ENCODE measurements at places on chromosomes 16 and 17. TPM values are rescaled to one million over a fixed set of nuclear protein-coding genes. Genes with fewer than 3 reads are reported as not detected.

DNA sequence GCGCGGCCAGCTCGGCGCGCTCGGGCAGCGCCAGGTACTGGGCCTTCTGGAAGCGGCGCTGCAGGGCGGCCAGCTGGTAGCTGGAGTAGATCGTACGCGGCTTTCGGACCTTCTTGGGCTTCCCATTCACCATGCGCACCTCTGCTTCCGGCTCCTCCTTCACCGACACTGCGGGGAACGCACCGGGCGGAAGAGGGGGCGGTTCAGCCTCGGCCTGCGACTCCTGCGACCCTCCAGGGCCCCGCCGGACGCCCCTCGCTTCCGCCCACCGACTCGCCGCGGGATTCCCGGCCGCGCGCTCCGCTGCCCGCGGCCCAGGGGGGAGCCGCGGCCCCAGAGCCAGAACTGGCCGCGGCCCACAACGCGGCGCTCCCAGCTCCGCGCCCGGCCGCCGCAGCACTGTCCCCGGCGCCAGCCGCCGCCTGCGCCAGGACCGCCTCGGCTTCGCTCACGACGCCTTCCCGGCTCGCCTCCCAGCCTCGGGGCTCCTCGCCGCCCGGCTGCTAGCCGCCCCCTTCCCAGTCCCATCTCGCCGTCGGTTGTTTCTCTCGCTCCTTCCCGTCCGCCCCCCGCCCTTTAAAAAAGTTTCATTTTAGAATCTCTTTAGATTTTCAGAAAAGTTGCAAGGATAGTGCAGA is 1.5 kb downstream of the DLX3 start:
- H3K4me3 ChIP-seq, result peak overlapping the region; percentile 64
- DNase-seq, result peak; percentile 36
- peaks cover 6% of the 10 kb centered on the region for H3K36me3 ChIP-seq
- peaks cover 81% of the 10 kb centered on the region for H3K27me3 ChIP-seq

- H3K27ac ChIP-seq, result no peak overlapping the region
- no peaks in the 10 kb centered on the region for H3K36me3 ChIP-seq
- H3K4me1 ChIP-seq, result no peaks in the 10 kb centered on the region
- no peak for DNase-seq
Measured at GRCh38 chr16:51553910-51554309, 402.8 kb upstream of the SALL1 start.

The RAB26 gene
- 0.83 TPM for total RNA-seq

The GPR179 gene
- 0.08 TPM for total RNA-seq

The TEX14 gene
- total RNA-seq, result 0.85 TPM

Measured in activated CD4-positive, alpha-beta memory T cell treated with anti-CD3 and anti-CD28 coated beads, Interleukin-2, amount 10 ng/mL, durations not matched to agents 7 days and 5 days (primary cell).